ENCODE measurements at places on chromosomes 6 and 20.

GRCh38 chr6:3946778-3947177 is 97.6 kb downstream of the FAM50B start:
- no peak for DNase-seq

- DNase-seq, result no peak
Measured at GRCh38 chr6:77880501-77880900, 227.7 kb downstream of the MEI4 start.

DNA sequence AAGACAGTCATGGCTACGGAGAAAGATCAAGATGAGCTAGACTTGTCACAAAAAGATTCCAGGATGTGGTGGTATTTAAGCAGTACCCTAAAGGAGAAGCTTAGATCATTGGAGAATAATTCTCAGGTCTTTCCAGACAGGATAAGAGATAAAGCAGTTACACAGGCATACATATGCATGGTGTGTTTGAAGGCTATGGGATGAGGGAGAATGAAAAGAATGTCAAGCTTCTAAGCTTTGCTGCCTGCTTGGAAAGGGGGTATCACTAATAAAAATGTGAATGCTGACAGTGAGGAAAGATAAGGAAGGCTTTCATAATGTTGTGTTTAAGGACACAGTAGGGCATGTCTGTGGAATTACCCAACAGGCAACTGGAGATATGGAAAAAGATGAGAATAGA is 28.1 kb downstream of the RWDD2A start:
- DNase-seq, result no peak

GRCh38 chr20:41413169-41413568 is 46.6 kb upstream of the EMILIN3 start:
- DNase-seq, result no peak

- DNase-seq, result no peak
Measured at GRCh38 chr6:44253307-44254101, 3.8 kb downstream of the SLC35B2 start.

DNA sequence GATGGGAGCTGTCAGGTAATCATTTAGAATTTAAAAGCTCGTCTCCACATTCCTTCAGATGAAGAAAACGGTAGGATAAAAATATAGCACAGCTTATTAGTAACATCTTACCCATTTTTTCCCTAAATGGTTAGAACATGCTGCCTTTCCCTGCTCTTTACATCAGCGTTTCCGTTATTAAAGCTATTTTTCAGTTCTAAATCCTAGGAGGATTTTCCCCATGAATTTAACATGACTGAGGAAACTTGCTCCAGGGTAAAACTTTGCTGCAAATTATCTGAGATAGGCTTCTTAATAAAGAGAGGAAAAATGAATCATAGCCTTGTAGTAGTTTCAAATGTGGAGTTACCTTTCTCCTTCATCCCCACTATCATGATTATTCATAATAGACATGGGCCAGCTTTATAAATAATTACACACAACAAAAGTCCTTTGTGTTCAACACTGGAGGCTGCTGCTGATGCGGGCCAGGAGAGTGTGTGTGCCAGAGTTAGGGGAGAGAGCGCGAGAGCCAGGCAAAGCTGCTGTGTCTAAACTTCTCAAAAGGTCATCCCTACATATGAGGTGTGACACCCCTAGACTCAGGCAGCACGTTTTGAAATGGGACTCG is 24.4 kb downstream of the MYLIP start:
- no peak for DNase-seq

Measured in hindlimb muscle (tissue), 1 donor.